NCI-H1694 treated with DMSO at 0.1 percent for 48 hours (cell line): ENCODE measurements at places on chromosomes 6 and 20.

GRCh38 chr6:112800916-112801315, 453.8 kb downstream of the RFPL4B start:
- DNase-seq: no peak

DNA sequence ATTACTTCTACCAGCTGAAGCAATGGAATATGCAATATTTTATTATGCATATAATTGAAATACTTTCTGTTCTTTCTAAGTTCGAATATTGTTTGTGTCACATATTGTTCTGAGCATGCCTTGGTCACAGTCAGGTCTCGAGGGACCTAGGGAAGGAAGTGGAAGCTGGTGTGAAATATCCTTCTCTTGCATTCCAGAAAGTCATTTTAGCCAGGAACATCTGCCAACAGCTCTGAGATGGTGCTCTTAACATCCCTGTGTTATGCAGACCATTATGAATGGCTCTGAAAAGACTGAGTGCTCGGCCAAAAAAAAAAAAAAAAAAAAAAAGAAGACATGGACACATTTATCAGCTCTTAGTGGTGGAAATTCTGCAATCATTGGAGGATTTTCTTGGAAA, 132.7 kb upstream of the JAG1 start:
- no peak for DNase-seq

DNA sequence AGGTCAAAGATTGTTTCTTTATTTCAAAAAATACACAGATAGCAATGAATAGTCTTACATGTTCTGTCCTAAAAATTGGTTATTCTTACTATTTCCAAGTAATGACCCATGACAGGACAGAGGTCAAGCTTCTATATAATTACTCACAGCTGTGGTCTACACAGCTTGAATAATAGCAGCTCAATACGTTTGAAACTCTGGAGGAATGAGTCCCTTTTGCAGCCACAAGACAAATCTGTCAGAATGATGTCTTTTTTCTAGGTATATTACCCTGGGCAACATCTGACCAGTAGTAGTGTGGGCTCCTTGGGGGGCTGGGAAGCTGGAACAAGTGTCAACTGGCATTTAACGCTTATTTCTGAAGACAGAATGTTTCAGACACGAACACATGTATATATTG, 84.9 kb upstream of the HTR1B start:
- DNase-seq: no peak

GRCh38 chr20:35467339-35468224, 12.2 kb downstream of the CEP250 start:
- no peak for DNase-seq

DNA sequence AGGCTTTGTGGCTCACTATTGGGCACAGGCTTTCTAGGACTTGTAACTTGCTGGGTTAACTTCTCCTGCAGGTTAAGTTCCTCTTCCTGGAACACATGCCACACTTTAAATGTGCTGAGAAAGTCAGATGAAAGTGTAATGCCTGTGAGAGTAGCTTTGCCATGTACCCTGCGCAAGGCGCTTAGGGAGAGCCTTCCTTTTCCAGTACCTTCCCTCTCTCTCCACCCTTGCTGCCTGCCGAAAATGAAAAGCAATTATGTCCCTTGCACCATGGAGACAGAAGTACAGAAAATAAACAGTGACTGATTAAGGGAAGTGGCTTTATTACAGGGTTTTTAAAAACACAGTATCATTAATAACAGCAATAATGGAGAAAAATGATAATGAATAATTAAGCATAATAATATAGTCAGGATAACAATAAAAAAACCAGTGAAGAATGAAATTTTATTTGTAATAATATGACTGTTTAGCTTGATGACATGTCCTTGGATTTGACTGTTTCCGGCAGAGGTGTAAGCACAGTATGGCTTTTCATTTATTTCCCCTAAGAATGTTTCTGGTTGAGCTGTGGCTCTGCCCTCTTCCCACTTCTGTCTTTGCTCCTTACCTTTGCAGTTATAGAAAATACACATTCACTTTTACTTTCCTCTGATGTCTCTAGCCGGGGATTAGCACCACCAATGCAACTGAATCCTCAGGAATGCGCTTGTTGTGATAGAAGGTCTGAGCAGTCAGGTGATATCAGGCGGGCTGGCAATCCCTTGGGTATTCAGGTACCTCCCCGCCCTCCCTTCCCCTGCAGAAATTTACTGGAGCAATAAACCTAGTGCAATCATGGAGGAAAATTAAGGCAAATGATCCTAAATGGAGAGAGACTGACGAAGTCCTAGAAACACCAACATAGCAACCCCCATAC, 472.3 kb upstream of the CITED2 start:
- DNase-seq: no peak

GRCh38 chr6:16570946-16571345, 190.3 kb downstream of the ATXN1 start:
- no peak for DNase-seq

- DNase-seq: no peak
Measured at GRCh38 chr6:2746557-2747061, 4.1 kb downstream of the MYLK4 start.

DNA sequence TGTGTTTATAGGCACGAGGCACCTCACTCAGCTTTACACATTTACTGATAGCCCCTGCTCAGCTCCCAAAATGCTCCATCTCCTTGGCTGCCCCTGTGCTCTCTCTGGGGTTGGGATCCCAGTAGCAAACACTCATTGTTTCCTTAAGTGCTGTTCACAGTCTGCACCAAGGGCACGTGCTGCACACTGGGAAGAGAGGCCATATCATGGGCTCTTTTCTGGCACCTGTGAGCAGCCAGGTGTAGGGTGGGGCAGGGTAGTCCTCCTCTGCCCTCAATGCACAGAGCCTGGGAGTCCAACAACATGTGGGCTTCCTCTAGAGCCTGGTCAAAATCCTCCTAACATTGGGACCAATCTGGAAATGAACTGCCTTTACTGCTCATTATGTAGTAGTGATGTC, 67.9 kb downstream of the BANF2 start:
- DNase-seq: no peak

- no peak for DNase-seq
Measured at GRCh38 chr6:6942831-6943230, 164.9 kb upstream of the RREB1 start.

GRCh38 chr6:155706806-155707205, 251.2 kb upstream of the NOX3 start:
- DNase-seq: no peak

- DNase-seq: no peak
Measured at GRCh38 chr20:2390951-2391675, 10.4 kb downstream of the TGM6 start.
